Mucosa of descending colon (tissue), 3 donors: ENCODE measurements at places on chromosomes 4 and X.
A peak's percentile ranks its signal among the peaks of the same experiment; 100 is the strongest.

DNA sequence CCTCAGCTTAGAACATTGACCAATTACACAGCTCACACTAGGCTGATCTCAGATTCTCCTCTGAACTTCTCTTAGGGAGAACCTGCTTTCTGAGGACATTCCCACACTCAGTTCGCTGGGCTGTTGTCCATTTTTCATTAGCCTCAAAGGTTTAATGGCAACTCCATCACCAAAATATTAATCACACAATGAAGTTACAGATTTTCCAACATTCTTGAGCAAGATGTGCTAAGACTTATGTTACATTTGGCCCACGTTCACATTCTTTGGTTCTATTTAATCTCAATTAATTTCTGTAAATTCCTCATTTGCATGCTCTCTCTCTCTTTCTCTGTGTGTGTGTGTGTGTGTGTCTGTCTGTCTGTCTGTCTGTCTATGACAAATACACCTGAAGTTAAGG, 82.3 kb upstream of the EDNRA start:
- DNase-seq, result no peak

DNA sequence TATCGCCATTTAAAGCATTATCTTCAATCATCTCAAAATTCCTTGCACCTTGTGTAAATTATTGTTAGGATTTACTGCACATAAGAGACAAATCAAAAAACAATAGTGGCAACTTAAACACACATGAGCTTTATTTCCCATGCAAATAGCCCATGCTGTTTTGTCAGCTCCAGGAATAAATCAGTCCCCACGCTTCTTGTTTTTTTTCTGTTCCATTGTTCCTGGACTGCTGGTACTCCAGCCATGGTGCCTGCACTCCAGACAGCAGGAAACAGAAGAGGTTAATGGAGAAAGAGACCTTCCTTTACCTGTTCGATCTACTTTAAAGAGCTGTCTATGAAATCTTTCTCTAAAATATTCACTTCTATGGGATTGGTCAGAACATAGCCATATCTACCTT, 1515.7 kb upstream of the TENM3 start:
- DNase-seq, result no peak

DNA sequence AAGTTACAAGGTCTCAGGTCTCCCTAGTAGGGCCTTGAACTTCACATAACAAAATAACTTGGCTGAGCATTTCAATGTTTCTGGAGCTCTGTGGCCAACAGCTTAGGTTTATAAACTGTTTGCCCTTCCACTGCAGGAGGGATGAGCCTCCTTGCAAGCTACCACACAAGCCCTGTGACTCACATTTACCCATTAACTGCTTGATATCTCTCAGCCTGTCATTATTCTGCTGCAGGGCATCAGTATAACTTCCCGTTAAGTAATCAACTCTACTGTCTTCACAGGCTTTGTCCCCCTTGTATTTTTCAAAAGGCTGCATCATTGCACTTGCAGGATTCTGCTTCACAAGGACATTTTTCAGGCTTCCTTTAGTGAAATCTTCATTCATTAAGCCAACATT, 151.7 kb upstream of the CXCL13 start:
- no peak for DNase-seq

DNA sequence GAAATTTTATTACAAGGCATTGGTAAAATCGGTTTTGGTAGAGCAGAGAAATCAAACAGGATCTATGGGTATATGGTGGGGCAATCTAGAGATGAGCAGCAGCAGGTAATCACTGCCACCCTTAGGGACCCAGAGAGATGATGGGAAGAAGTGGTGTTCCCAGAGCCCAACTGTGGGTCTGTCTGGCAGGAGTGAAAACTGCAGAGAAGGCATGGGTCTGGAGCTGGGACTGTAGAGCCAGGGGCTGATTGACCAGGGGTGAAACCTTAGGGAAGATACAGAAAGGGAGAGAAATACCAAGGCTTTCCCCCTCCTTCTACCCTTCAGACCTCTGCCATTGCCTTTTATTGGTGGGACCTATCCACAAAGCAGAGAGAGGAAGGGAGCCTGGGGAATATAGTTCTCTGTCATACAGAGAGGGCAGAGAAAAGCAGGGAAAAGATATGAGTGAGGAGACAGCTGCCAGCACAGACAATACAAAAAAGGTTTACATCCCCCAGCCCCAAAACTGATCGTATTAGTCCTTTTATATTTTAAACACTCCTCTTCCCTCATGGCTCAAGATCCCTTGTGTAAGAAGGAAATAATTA, 28.7 kb downstream of the PDLIM5 start:
- no peak for DNase-seq

- no peak for DNase-seq
Measured at GRCh38 chrX:52422884-52423283, 54.1 kb downstream of the XAGE2 start.

DNA sequence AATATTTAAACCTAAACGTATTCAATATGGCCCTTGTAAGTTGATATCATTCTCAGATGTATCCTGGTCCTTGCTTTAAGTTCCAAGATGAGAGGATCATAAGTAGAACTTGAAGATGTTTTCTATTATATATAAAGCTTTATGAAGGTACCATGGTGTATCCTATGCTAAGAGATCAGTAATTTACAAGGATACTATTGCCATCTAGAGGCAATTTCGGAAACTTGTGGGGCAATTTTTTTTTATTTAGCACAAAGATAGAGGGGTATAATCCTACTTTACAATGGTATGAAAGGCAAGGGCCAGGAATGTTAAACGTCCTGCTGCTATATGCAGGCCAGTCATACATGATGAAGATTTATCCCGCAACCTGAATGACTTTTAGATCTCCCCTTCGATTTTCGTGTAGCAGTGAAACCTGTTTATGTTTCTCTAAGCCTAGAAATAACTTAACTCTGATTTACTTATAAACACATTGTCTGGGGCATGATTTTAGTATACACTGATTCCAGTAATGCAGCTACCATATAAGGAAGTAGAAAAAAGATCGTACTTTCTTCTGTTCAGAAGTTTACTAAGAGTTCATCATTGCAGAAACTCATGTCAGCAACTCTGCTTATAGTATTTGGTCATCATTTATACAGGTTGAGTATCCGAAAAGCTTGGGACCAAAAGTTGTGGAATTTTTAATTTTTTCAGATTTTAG, 2.6 kb downstream of the SLC25A31 start:
- DNase-seq, result peak; percentile 13

GRCh38 chr4:28232376-28232775, 1371.7 kb downstream of the STIM2 start:
- no peak for DNase-seq

DNA sequence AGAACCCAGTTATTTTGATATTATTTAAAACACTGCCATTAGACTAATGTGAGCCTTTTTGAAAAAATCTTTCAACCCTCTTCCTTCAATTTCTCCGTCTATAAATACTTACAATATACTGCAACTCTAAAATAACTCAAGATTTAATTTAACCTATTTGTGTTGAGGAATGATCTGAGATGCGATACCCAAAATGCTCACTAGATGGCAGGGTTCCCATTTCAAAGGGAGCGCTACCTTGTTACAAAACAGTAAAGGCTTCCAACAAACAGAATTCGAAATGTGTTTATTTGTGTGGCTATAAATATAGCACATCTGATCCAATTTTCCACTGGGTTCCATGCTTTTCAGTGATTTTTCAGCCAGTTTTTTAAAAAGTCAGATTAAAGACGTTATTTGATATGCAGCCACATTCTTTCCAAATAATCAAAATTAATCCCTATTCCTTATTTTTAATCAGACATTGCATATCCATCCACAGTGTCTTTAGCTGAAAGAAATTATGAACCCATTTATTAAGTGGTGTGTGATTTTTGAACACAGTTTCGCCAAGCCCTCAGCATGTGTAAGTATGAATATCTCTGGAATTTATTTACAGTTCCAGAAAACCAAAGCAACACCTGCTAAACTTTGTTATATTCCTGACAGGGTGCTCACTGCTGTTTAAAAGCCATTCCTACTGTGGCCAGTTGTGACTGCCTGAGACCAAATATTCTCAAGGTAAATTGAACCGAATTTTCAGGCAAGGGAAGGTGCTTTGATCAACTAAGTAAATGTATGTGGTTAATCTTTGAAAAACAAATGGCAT, 668.0 kb upstream of the LCORL start:
- no peak for DNase-seq

GRCh38 chrX:149433051-149433450, 72.1 kb downstream of the IDS start:
- no peak for DNase-seq

GRCh38 chr4:88613417-88613875, 21.2 kb downstream of the HERC3 start:
- no peak for DNase-seq

DNA sequence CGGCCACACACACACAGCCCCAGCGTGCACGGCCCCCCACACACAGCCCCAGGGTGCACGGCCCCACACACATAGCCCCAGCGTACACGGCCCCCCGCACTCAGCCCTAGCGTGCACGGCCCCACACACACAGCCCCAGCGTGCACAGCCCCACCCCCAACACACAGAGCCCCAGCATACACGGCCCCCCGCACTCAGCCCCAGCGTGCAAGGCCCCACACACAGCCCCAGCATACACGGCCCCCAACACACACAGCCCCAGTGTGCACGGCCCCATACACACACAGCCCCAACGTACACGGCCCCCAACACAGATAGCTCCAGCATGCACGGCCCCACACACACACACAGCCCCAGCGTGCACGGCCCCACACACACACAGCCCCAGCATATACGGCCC, 17.6 kb downstream of the GAK start:
- no peak for DNase-seq

- DNase-seq, result no peak
Measured at GRCh38 chr4:7156761-7157488, 35.4 kb upstream of the SORCS2 start.

DNA sequence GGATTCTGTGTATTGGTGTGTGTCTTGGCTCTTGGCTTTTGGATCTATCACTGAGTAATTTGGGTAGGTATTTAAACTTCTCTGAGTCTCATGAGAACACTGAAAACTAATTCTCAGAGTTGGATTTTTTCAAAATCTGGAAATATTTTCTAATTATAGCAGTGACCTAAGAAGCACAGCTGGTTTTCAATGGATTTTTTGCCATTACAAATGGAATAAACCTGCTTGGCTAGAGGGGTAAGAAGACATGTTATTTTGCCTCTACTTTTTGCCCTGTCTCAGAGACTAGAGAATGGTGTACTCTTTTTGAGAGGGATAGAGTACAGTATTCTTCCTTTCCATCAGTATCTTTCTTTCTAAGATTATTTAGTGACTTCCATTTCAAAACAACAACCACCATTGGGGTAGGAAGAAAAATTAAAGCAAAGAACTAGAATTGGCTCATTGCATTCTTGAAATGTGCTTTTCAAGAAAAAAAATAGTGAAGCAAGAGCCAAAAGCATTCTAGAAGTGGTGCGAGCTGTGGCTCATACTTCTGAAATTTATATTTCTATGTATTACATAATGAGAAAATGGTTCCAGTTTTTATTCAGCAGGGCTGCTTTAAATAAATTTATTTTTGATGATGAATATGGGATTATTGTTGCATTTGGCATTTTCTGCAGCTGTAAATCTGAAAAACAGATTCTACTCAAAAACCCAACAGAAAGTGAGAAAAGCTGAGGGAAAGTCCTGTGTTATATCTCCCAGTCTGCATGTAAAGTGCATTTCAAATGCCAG, 850.2 kb upstream of the SLIT2 start:
- no peak for DNase-seq

- no peak for DNase-seq
Measured at GRCh38 chr4:2127609-2128332, 68.6 kb downstream of the NAT8L start.

DNA sequence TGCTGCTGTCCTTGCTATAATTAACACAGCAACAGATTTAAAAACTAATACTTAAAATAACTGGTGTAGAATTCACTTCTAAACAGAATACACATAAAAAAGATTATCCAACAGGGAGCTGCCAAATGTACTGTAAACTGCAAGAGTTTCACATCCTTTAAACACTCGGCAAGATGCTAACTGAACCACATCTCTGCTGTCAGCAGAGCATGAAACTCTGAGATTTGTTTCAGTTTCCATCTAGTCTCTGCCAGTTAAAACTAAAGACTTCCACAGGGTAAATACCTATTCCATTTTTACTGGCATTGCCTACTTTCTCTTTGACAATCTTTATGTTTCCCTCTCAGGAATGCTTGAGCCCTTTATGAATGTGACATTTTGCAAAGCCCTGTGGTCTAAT, 127.7 kb downstream of the SLC7A11 start:
- no peak for DNase-seq

DNA sequence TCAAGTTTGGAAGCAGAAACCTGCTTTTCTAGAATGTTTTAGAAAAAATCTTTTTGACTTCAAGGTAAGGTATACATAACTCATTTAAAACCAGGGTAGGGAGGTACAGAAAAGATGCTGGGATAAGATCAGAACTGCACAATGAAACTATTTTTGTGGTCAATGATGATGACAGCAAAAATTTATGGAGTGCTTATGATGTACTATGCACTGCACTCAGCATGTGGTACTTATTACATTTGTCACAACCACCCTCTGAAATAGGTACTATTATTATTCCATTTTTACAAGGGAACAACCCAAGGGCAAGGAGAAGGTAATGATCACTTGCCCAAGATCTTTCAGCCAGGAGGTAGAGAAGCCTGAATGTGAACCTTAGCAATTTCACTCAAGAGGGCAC, 8.0 kb downstream of the GPM6B start:
- no peak for DNase-seq

DNA sequence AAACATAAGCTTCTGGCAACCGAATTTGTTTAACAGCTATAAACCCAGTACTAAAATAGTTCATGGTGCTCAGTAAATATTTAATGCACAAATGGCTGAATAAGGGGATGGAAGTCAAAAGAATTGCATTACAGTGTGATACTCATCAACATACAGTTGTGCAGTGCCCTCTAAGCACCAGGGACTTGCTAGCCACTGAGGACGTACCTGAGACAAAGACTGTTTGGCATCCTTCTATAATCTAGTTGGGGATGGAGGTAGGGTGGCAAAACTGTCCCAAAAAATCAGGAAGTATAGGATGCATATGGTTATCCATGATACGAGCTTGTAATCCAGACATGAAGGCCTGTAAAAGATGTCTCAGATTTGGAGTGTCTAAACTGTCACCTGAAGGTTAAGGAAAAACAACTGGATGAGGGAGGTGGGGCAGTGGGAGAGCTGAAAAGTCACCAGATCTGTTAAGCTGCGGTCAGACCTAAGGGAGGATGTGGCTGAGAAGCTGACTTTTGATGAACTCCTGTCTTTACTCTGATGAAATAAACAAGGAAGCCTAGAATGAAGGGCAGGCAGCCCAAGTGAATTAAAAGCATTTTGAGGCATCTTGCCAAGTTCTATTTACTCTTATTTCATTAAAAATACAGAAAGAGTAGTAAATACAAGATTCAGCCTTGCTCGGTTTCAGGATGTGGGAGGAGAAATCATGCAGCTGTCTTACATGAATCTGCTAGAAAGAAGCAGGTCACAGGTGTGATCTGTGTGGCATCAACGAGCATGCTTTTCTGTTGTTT, 12.0 kb upstream of the CD38 start:
- DNase-seq, result no peak
